ENCODE measurements at places on chromosomes 11 and 22.

DNA sequence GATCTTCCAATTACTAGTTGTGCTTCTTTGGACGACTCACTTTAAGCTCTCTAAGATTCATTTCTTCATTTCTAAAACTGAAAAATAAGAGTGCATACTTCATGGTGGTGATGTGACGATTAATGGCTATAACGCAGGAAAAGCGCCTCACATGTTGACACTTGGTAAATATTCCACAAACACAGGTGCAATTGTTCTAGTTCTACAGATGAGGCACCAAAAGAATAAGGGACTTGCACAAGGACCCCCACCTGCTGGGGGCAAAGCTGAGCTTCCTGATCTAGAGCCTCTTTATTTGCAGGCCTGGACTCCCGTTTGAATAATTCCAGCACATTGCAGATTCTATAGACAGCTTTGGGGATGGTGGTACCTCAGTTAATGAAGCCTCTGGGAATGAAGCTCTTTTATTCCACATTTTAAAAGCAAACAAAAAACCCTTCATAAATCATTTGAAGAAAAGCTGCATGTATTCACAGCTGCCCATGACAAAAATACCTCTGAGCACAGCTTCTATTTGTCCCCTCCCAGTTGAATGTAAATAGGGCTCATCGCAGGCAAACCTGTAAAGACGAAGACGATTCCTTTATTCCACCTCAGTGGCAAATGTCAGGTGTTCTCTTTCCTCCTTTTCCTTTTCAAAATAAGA is 14.9 kb upstream of the CADM1 start:
- DNase-seq, result no peak

GRCh38 chr11:94934846-94935245 is 38.5 kb downstream of the CWC15 start:
- no peak for DNase-seq

DNA sequence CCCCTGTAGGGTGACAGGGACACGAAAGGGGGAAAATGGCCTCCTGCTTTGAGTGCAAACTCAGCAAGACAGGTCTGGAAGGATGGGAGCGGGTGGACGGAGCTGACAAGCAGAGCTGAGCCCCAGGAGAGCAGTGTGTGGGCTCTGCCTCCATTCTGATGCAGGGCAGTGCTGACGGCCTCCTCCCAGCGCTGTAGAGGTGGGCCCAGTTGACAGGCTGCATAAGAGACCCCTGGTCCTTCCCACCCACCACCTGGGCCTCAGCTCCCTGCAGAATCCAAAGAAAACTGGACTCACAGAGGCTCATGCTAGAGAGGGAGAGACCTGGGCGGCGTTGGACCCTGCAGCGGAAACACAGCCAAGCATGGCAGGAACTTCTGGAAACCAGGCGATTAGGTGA is 1113.4 kb downstream of the BRD1 start:
- DNase-seq, result no peak

GRCh38 chr22:22025320-22026156 is 43.0 kb upstream of the TOP3B start:
- no peak for DNase-seq

GRCh38 chr11:124646148-124646547 is 23.5 kb downstream of the TBRG1 start:
- DNase-seq, result no peak

DNA sequence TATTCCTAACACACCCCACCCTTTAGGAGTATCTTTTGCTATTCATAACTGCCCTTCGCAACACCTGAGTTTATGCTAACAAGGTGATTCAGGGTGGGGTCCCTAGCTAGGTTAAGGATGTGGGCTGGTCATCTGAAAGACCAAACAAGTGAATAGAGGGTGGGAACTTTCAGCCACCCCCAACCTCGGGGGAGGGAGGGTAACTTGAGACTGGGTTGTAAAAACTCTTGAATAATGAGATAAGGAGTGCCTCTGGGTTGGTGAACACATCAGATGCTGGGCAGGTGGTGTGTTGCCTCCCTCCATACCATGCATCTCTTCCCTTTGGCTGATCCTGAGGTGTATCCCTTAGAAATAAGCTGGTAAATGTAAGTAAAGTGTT is 111.5 kb downstream of the SWAP70 start:
- no peak for DNase-seq

DNA sequence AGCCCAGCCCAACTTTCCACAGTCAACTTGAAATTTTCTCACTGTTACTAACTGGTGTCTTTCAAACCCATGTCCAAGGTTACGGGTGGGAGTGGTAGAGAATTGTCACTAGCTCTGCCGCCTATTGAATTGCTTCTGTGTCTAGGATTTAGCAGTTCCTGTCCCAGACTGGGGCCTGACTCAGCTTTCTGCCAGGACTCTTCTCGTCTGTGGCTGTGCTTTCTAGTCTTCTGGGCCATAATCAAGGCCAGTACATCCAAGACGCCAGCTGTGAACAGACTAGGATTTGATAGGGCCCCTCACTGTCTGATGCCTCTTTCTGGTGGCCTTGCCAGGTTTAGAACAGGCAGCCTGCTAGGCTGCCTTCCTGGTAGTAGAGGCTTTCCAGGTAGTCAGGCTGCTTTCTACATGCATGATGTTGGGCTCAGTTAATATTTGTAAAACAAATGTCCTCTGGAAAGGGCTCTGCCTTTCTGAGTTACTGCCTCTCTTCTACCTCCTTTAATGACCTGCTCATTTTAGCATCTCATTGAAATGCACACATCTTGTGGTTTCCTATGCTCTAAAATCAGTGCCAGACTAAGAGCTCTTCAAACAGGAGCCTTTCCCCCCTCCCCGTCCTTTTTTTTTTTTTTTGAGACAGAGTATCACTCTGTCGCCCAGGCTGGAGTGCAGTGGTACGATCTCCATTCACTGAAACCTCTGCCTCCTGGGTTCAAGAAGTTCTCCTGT is 13.1 kb upstream of the HIKESHI start:
- DNase-seq, result no peak

DNA sequence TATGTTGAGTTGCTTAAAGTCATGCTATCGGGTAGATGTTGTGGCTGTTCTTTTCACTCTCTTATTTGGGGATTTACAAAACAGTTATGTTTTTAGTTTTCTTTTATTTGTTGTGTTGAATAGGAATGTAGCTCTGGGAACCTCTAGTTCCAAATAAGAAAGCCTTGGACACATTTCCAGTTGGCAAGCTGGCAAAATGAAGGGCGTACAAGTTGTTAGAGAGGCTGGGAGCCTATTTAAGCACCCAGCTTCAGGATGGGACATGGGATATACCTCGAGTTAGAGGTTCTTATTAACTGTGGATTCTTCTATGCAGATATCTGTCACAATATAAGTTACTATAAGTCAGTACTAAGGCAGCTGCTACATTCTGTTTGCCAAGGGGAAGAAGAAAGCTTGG is 22.8 kb downstream of the PPARA start:
- DNase-seq, result no peak

GRCh38 chr11:65599216-65599954 is 3.8 kb upstream of the KCNK7 start:
- DNase-seq, result no peak

DNA sequence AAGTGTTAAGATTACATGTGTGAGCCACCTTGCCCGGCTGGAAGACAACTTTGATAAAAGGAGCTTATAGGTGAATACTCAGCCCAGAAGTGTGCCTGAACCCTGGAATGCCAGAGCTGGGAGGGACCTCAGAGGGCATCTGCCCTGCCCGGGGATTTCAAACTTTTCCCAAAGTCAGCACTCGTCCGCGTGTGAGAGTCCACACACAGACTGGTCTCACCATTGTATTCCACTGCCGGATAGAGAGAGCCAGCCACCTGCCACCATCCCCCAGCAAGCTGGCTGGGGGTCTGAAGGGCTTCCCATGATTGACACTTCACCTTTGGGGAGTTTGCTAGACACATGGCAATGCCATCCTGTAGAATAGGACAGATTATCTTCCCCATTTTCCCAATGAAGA is 49.2 kb downstream of the APOL3 start:
- no peak for DNase-seq

- DNase-seq, result no peak
These were observed 33.4 kb upstream of the EIF3D start for GRCh38 chr22:36562261-36562835.

DNA sequence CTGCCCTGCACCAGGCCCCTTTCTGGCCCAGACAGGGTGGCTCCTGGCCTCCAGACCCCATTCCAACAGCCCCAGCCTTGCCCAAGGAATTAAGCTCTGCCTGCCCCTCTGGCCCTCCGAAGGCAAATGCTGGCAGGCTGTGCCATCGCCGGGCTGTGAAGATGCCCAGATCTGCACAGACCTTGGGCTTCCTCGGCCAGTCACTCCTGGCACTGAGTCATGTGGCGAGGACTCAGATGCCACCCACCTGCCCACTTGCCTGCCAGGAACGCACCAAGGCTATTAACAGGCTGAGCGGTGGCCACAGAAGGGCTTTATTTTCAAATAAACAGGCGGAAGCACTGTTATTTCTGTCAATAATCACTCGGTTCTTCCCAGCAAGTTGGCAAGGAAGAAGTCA is 50.3 kb upstream of the TTLL12 start:
- DNase-seq, result no peak

DNA sequence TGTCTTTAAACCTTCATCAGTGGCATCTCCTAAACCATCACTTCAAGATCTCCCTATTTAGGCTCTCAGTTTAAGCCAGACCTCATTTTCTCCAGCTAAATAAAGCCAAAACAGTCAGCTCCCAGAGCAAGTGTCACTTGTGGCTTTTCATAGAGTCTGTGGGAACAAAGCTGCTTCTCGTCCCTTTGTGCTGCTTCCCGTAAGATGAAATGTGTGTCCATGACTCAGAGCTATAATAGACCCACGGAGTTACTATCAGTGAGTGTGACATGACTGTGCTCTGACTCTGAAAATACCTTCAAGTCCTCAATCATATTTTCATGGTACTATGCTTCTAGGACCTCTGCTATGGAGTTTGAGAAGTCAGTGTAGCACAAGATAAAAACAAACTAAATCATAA is 57.3 kb upstream of the SLN start:
- no peak for DNase-seq

- peak; percentile 58 for DNase-seq
These were observed 18.4 kb upstream of the TMEM191C start for GRCh38 chr22:21448627-21449416.

- DNase-seq, result no peak
These were observed 34.1 kb upstream of the ME3 start for GRCh38 chr11:86706338-86707131.

DNA sequence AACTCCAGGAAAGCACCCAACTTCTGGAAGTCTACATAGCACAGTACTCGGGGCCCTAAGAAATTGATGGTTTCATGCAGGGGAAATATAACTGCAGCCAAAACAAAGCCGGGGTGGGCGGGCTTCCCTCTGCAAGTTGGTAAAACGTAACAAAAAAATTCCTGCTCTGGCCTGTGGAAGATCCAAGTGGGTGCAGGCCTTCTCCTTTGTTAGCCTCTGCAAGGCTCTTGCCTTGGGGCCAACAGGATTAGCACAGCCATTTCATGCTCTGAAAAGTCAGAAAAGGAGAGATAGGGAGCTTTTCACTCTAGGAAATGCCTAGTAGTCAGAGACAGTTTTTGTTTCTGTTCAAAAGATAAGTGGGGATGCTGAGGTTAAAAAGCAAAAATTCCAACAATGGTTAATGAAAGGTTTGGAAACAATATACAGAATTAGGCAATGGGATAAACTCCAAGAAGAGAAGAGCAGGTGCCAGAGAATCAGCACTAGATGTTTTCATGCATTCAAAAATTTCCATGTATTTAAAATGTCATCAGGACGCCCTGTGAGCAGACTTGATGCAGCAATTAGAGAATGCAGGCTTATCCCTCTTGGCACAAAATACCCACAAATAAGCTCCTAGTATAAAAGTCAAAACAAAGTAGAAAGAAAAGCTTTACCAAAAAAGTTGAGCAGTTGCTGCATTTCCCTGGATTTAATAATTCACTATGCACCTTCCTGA is 72.3 kb upstream of the CHRM4 start:
- no peak for DNase-seq

GRCh38 chr11:60936467-60937143 is 12.3 kb downstream of the TMEM132A start:
- DNase-seq, result no peak

DNA sequence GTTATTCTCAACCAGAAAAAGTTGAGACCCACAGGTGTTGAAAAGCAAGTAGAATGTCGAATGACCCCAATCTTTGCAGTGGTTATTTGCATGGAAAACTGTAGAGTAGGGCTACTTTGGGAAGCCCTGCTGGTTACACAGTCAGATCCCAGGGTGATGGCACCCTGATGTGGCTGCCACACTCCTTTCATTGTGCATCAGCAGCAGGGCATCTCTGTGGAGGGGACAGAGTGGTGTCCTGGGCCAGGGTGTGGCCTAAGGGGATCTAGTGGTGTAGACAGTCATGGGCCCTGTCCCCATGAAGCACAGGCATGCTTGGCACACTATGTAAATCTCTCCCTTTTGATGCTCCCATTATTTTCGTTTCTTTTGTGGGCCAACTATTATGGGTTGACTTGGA is 199.4 kb upstream of the NAV2 start:
- no peak for DNase-seq

GRCh38 chr22:43334378-43334777 is 8.8 kb downstream of the SCUBE1 start:
- DNase-seq, result no peak

GRCh38 chr22:49046546-49047361 is 780.9 kb downstream of the BRD1 start:
- DNase-seq, result no peak

DNA sequence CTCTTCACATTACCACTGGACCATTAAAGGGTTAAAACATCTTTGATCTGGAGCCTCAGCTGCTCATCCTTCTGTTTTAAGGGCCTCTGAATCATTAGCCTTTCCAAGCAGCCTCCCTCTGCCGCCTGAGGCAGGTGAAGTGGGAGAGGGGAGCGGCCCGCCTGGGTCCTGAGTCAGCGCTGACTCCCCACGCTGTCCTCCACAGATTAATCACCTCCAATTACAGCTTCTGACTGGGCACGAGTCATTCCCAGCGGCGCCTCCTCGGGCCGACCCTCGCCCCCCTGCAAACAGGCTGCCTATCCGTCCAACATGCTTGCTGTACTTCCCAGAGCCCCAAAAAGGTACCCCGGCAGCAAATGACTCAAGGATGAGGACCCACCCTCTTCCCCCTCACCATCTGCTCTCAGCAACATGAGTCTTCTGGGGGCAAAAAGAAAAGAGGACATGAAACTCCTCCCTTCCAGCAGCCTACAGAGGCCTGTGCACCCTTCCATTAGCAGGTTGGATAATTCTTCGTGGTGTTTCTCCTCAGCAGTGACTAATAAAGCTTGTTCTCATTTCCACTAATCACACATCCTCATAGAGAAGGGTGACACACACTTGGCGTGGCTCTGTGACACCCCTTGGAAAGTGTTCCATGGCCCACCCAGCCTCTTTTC is 44.3 kb upstream of the JAM3 start:
- DNase-seq, result no peak

DNA sequence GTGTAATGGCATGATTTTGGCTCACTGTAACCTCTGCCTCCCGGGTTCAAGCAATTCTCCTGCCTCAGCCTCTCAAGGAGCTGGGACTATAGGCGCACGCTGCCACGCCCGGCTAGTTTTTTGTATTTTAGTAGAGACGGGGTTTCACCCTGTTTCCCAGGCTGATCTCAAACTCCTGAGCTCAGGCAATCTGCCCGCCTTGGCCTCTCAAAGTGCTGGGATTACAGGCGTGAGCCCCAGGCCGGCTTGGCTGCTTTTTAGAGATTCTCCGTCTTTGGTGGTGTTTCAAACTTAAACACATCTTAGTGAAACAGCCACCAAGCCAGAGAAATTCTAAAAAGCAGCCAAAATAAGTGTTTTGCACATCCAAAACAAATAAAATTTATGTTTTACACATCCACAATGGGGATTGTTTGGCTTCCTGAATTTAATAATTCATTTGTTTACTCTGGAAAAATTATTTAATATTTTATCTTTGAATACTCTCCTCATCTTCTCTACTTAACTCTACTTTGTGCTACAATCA is 18.4 kb downstream of the BCL2L13 start:
- DNase-seq, result no peak

Measured in type B pancreatic cell (in vitro differentiated cells).